Fibroblast of lung (primary cell): ENCODE measurements at places on chromosomes 2 and 18. TPM values are rescaled to one million over a fixed set of nuclear protein-coding genes. Genes with fewer than 3 reads are reported as not detected.

DNA sequence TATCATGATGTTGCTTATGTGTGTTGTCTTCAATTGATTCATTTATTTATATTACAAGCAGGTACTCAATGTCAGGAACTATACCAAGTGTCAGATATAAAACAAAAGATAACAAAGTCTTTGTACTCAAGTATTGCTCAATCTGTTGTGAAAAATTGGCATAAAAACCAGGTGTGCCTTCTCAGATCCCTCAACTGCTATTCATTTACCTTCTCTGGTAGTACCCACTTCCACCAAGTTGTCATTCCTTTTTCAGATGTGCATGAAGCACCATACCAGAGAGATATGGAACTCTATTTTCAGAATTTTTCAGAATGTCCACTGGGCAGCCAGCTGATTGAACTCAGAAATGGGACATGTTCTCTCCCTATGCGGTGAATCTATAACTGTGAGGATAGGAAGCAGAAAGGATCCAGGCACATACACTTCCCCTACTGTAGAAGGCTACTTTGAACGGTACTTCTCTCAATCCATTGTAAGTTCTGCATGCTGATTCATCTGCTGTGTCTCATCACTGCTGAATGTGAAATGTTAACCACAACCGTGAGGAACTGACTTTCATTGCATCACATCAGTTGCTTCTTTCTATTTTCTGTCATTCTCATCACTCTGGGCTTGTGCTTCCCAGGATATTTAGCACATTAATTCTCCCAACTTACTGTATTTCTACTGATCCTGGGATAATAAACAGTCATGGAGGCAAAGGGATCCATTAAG is 1621.3 kb downstream of the SUCLG1 start:
- no peak overlapping the region for H3K27ac ChIP-seq
- no peaks in the 10 kb centered on the region for H3K27me3 ChIP-seq
- H3K4me1 ChIP-seq: no peaks in the 10 kb centered on the region
- H3K36me3 ChIP-seq: no peaks in the 10 kb centered on the region
- no peak overlapping the region for H3K4me3 ChIP-seq

- DNase-seq: peak; percentile 27
- no peak overlapping the region for H3K27ac ChIP-seq
- H3K27me3 ChIP-seq: no peaks in the 10 kb centered on the region
- no peaks in the 10 kb centered on the region for H3K4me1 ChIP-seq
- H3K4me3 ChIP-seq: no peak overlapping the region
These were observed 262.3 kb downstream of the ZNF516 start for GRCh38 chr18:76232779-76233178.

- no peaks in the 10 kb centered on the region for H3K4me1 ChIP-seq
- no peak for DNase-seq
- H3K36me3 ChIP-seq: no peaks in the 10 kb centered on the region
- H3K4me3 ChIP-seq: no peak overlapping the region
- H3K27ac ChIP-seq: no peak overlapping the region
These were observed 92.6 kb downstream of the METTL4 start for GRCh38 chr18:2478662-2479061.

- H3K36me3 ChIP-seq: no peaks in the 10 kb centered on the region
- no peak overlapping the region for H3K27ac ChIP-seq
- no peak overlapping the region for H3K4me3 ChIP-seq
- H3K4me1 ChIP-seq: peaks cover 9% of the 10 kb centered on the region
- peak; percentile 97 for DNase-seq
These were observed 123.7 kb downstream of the QPCT start for GRCh38 chr2:37468170-37468569.

- H3K4me1 ChIP-seq: no peaks in the 10 kb centered on the region
- no peak overlapping the region for H3K4me3 ChIP-seq
- no peak for DNase-seq
- no peaks in the 10 kb centered on the region for H3K27me3 ChIP-seq
These were observed 71.4 kb upstream of the THSD7B start for GRCh38 chr2:136693966-136694365.

- DNase-seq: no peak
- no peak overlapping the region for H3K27ac ChIP-seq
- no peaks in the 10 kb centered on the region for H3K4me1 ChIP-seq
- no peaks in the 10 kb centered on the region for H3K27me3 ChIP-seq
- no peak overlapping the region for H3K4me3 ChIP-seq
- no peaks in the 10 kb centered on the region for H3K36me3 ChIP-seq
These were observed 552.3 kb downstream of the TSN start for GRCh38 chr2:122307763-122308162.

GRCh38 chr18:63534615-63535014 is 7.6 kb upstream of the SERPINB12 start:
- no peak for DNase-seq
- H3K27me3 ChIP-seq: no peaks in the 10 kb centered on the region
- no peak overlapping the region for H3K4me3 ChIP-seq
- H3K27ac ChIP-seq: no peak overlapping the region
- H3K4me1 ChIP-seq: no peaks in the 10 kb centered on the region
- no peaks in the 10 kb centered on the region for H3K36me3 ChIP-seq

GRCh38 chr2:75375646-75376582 is 176.6 kb upstream of the TACR1 start:
- no peak overlapping the region for H3K4me3 ChIP-seq
- H3K4me1 ChIP-seq: peaks cover 6% of the 10 kb centered on the region
- H3K36me3 ChIP-seq: no peaks in the 10 kb centered on the region
- no peaks in the 10 kb centered on the region for H3K27me3 ChIP-seq
- DNase-seq: peak; percentile 49

GRCh38 chr18:45761512-45762114 is 37.6 kb downstream of the SLC14A1 start:
- no peaks in the 10 kb centered on the region for H3K27me3 ChIP-seq
- no peak for DNase-seq
- H3K4me3 ChIP-seq: no peak overlapping the region
- H3K36me3 ChIP-seq: no peaks in the 10 kb centered on the region
- H3K27ac ChIP-seq: no peak overlapping the region

DNA sequence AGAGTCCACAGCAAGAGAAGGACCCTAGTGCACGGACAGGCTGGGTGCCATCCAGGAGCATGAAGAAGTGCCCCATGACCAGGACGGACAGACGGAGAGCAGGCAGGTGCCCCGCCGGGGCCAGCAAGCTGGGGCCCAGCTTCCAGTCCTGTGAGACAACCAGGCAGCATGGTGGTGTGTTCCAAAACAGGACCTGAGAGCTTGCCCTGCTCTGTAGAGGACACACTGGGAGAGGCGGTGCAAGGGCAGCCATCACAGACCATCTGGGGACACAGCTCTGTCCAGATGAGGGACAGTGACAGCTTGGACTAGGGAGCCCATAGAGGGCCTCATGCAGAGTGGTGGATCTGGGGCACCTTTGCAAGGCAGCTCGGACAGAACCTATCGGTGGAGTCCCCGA is 279.8 kb downstream of the EIPR1 start:
- H3K36me3 ChIP-seq: no peaks in the 10 kb centered on the region
- H3K27ac ChIP-seq: no peak overlapping the region
- no peak for DNase-seq
- H3K27me3 ChIP-seq: no peaks in the 10 kb centered on the region
- H3K4me3 ChIP-seq: no peak overlapping the region

GRCh38 chr2:7363906-7364305 is 446.7 kb downstream of the RNF144A start:
- H3K4me1 ChIP-seq: no peaks in the 10 kb centered on the region
- no peak for DNase-seq
- H3K36me3 ChIP-seq: no peaks in the 10 kb centered on the region
- no peak overlapping the region for H3K4me3 ChIP-seq
- no peak overlapping the region for H3K27ac ChIP-seq

GRCh38 chr2:231660860-231661259 is 47.5 kb upstream of the PTMA start:
- H3K27ac ChIP-seq: no peak overlapping the region
- no peak for DNase-seq
- no peak overlapping the region for H3K4me3 ChIP-seq
- peaks cover 2% of the 10 kb centered on the region for H3K4me1 ChIP-seq
- H3K27me3 ChIP-seq: no peaks in the 10 kb centered on the region

DNA sequence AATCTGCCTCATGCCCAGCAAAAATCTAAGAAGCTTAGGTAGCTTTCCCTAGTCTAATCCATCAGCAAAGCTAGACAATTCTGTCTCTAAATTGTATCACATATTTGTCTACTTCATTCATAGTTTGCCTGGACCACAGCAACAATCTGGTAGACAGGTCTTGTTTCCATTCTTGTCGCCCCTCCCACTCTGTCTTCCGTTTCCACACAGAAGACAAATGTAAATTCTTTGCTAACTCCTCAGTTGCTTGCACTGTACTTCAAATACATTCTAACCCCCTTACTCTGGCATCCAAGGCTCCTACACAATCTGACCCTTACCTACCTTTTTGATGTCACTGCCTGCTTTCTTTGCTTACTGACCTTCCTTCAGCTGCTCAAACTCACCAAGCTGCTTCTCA is 40.1 kb downstream of the THUMPD2 start:
- H3K36me3 ChIP-seq: peaks cover 1% of the 10 kb centered on the region
- no peak overlapping the region for H3K4me3 ChIP-seq
- peak; percentile 97 for DNase-seq
- no peaks in the 10 kb centered on the region for H3K27me3 ChIP-seq

GRCh38 chr18:5309888-5310470 is 14.5 kb upstream of the ZBTB14 start:
- H3K4me1 ChIP-seq: no peaks in the 10 kb centered on the region
- H3K36me3 ChIP-seq: no peaks in the 10 kb centered on the region
- H3K27ac ChIP-seq: no peak overlapping the region
- no peaks in the 10 kb centered on the region for H3K27me3 ChIP-seq

DNA sequence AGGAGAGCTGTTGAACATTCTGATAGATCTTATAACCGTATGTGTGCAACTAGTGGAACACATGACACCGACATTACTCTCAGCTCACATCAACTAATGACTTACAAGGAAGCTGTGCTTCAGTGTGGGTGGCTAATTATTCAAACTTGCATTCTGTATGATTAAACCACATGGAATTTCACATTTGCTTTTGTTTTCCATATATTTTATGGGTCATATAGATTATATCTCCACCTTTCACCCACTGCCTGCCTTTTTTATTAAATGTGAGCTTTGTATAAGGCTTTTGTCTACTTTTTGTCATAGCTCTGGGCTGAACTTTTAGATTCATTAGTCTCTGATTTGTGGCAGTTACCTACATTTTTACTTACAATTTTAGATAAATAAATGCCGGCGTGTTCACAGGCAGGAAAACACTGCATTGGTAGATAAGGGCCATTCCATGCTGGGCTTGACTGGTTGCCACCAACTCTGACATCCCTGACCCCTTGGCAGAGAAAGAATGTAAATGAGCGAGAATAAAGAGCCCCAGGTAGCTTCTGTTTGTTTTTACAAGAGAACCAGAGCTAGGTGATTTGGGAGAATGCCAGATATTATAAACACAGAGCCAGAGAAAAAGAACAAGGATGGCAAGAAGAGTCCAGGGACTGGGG is 35.7 kb downstream of the LYPD6 start:
- H3K27ac ChIP-seq: no peak overlapping the region
- DNase-seq: peak; percentile 82
- no peaks in the 10 kb centered on the region for H3K36me3 ChIP-seq
- H3K4me1 ChIP-seq: no peaks in the 10 kb centered on the region
- no peaks in the 10 kb centered on the region for H3K27me3 ChIP-seq
- H3K4me3 ChIP-seq: no peak overlapping the region

DNA sequence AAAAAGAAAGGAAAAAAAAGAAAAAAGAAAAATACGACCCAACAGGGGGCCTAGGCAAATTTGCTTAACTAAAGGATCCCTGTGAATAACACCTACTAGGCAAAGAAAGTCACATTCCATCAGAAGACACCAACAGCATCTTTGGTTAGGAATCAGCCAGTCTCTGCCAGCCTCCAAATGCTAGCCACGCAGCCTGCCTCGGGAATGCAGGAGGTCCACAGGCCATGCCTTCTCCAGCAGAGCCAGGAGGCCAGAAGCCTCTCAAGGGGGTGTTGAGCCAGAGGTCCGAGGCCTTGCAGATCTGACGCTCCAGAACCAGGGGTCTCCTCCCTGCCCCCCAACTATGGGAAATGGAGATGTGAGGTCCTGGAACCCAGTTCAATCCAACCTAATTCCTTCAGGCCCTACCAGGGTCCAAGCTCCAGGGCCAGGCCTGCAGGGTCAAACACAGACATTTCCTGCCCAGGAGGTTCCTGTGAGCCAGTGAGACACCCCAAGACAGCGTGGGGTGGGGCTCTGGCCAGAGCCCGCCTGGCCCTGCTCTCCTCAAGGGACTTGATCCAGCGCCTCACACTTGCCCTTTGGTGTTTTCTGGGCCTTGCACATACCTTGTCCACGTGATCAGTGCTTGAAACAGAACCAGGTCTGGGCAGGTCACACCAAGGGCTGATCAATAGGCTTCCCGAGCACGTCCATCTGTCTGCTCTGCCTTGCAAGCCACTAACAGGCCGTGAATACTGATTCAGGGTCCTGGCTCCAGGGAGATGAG is 289.6 kb upstream of the ID2 start:
- no peaks in the 10 kb centered on the region for H3K27me3 ChIP-seq
- DNase-seq: no peak
- H3K36me3 ChIP-seq: no peaks in the 10 kb centered on the region
- no peak overlapping the region for H3K4me3 ChIP-seq
- no peak overlapping the region for H3K27ac ChIP-seq

GRCh38 chr18:35484034-35484433 is 13.7 kb downstream of the INO80C start:
- no peaks in the 10 kb centered on the region for H3K36me3 ChIP-seq
- H3K27me3 ChIP-seq: no peaks in the 10 kb centered on the region
- peaks cover 5% of the 10 kb centered on the region for H3K4me1 ChIP-seq

DNA sequence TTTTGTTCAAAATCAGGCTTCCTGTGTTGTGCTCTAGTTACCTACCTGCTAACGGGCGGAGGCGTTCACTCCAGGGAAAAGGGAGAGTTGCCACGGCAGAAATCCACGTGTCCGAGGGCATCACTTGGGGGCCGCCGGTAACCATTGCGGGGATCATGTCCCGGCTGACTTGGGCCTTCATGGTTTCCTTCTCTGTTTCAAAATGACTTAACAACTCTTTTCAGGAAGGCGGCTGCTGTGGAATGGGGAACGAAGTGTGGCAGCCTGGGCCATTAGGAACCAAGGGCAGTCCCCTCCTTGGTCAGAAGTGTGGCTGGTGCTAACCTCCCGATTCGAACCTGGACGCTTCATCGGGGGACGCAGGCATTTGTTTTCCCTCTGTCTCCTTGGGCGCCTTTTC is 56.8 kb downstream of the INPP5D start:
- no peaks in the 10 kb centered on the region for H3K4me1 ChIP-seq
- DNase-seq: no peak
- H3K36me3 ChIP-seq: no peaks in the 10 kb centered on the region
- no peak overlapping the region for H3K4me3 ChIP-seq
- no peaks in the 10 kb centered on the region for H3K27me3 ChIP-seq

GRCh38 chr2:227177592-227178336 is 13.3 kb downstream of the COL4A3 start:
- no peaks in the 10 kb centered on the region for H3K27me3 ChIP-seq
- DNase-seq: no peak
- H3K27ac ChIP-seq: no peak overlapping the region
- no peaks in the 10 kb centered on the region for H3K4me1 ChIP-seq

Gene MC4R
- not detected in 2 replicates for total RNA-seq

Gene PAX8
- 0.50 and 0.51 TPM in 2 replicates for total RNA-seq

Gene OTOF
- total RNA-seq: not detected in 2 replicates

Gene TDRD15
- not detected in 2 replicates for total RNA-seq

Gene TMEM163
- under 0.01 TPM in 1 of 2 replicates, not detected in the other for total RNA-seq

Gene GALR1
- total RNA-seq: not detected in 2 replicates

Gene CD8A
- not detected in 2 replicates for total RNA-seq

Gene YES1
- total RNA-seq: 49.5 and 79.6 TPM in 2 replicates

Gene IL1F10
- total RNA-seq: not detected in 2 replicates
